Effector CD4-positive, alpha-beta T cell (primary cell): ENCODE measurements at places on chromosomes 2 and 18.

DNA sequence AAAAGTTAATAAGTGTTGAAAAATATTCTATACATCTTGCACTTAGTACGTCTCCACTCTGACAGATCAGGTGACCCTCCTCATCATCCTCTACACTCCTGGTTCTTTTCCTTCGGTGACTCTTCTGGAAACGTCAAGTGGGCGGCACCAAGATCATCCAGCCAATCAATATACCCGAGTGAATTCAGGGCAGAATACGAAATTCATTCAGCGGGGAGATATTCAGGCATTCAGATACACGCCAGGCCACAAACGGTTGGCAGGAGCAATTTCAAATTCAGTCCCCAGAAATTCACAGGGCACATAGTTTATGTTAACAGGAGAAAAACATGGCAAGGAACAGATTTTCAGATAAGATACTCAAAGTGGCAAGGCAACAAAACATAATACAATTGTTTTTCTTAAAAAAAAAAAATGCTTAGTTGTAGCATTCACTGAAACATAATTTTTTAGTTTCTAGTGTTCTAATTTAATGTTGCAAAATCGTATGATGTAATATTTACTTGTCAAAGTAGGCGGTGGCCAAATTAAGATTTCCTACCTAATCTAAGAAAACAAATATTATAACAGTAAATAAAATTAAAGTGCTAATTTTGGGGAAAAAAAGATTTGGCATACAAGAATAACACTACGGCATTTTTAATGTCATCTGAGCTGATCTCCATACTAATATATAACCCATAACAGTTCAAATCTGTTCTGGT is 4.2 kb downstream of the CLK1 start:
- no peak for DNase-seq

- no peak for DNase-seq
Observed at GRCh38 chr2:37769551-37769950, 98.1 kb upstream of the CDC42EP3 start.

- DNase-seq = no peak
Observed at GRCh38 chr2:24658531-24659202, 134.5 kb downstream of the PTRHD1 start.

GRCh38 chr2:73998451-73998850 is 13.7 kb downstream of the TET3 start:
- DNase-seq = peak; percentile 50

DNA sequence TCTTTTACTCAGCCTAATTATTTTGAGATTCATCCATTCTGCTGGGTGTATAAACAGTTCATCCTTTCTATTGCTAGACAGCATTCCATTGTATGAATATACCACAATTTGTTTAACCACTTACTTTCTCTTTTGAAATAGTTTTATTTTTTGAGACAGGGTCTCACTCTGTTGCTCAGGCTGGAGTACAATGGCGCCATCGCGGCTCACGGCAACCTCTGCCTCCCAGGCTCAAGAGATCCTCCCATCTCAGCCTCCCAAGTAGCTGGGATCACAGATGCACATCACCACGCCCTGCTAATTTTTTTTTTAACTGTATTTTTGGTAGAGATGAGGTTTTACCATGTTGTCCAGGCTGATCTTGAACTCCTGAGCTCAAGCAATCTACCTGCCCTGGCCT is 54.5 kb downstream of the USP37 start:
- DNase-seq = no peak

- DNase-seq = no peak
Observed at GRCh38 chr2:216683846-216684245, 11.5 kb downstream of the IGFBP5 start.

DNA sequence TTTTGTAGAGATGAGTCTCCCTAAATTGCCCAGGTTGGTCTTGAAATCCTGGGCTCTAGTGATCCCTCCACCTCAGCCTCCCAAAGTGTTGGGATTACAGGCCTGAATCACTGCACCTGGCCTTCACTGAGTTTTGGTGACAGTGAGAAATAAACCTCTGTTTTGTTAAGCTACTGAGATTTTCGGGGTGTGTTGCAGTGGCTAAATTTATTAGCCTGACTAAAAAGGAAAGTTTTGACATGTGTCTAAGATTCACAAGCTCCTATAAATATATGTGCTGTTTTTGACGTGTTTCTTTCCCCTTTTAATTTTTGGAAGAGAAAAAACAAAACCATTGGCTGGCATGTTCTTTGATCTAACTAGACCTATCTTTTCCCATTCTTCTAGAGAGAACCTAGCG is 190.5 kb upstream of the MC4R start:
- no peak for DNase-seq

DNA sequence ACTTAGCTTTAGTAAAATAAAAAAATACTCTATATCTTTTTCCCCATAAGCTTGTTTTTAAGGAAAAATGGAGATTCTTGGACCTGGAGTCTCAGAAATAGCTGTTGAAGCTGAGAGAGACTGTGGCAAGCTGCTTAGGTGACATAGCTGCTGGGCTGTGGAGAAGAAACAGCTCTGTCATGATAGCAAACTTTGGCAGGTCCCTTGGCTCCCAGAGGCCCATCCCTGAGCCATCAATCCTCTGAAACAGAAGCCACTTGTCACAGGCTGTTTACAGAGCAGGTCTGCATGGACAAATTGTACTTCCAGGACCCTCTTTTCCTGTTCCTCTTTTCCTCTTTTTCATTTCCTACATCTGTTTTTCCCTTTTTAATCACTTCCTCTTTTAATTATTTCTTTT is 1370.1 kb upstream of the CRIM1 start:
- no peak for DNase-seq

GRCh38 chr2:75959724-75960471 is 249.2 kb upstream of the GCFC2 start:
- DNase-seq = no peak
